ENCODE measurements at places on chromosomes 11 and 22.

DNA sequence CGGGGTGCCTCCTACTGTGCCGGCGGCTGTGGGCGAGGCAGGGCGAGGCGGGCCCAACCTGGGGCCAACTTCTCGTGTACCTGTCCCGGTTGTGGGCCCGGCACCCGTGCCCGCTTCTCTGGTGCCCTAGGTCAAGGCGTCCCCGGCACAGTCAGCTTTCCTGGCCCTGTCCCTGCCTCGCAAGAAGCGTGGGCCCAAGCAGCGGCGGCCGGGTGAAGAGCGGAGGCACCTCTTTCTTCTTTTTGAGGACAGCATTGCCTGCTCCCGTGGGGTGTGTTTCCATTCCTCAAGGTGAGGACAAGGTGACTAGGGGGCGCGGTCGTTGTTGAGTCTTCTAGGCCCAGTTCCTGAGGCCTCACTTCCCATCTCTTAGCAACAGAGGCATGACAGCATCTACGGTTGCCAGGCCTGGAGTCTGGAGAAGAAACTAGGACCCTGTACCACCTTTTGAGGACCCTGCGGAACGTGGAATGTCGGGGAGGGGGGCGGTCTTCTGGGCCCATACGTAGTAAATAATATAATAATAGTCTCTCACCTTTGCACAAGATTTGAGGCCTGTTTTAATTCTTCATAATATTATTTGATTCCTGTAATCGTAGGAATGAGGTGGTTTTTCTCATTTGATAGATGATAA is 418 bp downstream of the ACO2 start:
- DNase-seq: no peak

GRCh38 chr22:28867191-28867590 is 16.2 kb upstream of the ZNRF3 start:
- no peak for DNase-seq

DNA sequence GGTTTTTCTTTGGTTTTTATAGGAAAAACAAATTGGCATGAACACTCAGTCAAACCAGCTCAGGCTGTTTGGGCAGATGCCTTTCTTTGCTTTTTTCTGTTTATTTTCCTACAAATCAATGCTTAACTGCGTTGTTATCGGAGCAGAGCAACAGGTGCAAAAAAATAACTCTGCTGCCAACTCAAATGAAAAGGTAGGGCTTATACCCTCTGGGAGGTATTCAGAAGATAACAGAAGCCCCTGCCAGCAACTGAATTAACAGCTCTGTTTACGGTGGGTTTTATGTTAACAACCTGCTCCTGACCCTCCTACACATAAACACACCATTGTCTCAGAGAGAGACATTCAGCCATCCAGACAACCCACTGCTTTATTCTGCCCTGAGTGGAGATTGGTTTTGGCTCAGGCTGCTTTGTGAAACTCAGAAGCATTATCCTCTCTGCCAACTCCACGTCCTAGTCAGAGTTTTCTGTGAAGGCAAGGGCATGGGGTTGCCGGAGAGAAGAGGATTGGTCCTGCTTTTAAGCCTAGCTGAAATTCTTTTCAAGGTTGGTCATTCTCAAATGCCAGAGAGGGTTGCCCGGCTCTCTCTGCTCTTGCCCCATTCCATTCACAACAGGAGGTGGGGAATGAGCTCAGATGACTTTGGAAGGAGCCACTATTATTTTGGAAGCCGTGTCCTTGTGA is 11.4 kb downstream of the EHF start:
- DNase-seq: peak; percentile 66

GRCh38 chr11:116962108-116962507 is 124.7 kb upstream of the APOA1 start:
- DNase-seq: no peak

DNA sequence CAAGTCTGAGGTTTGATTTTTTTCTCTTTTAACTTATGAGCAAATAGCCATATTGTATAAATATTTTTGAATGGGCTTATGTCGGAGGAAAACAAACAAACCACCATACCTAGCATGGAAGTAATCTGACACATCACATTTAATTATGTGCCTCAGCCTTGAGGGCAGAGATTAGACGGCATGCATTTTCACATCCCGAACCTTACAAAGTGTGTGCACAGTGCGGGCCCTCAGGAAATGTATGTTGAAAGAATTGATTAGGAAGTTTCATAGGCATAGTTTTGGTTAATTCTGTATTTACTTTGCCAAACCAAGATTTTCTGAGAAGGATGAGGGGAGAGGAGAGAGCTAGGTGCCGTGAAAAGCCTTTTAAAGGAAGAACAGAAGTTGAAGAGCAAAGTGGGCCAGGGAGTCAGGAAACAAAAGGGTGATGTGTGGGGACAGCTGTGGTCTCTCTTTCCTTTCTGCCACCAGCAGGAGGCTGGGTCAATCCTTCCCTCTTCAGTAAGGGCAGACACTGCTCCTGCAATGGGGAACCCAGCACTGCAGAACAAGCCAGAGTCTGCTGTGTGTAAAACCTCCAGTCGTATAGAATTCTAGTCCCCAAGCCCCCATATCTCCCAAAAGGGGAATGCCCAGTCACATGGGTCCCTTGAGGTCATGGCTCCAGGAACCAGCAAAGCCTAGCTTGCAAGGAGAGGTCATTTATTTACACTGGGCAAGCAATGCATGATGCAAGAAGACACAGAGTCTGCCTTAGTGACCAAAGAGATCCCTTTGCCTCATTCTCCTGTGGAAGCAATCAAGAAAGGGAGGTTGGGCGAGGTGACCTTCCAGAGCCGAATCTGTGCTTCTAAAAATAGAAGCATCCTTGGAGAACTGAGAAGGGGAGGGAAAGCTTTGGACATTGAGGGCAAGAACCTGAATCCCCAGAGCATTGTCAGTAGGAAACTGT is 71.1 kb upstream of the OLFML1 start:
- DNase-seq: no peak

GRCh38 chr22:50376085-50376651 is 33.0 kb downstream of the PPP6R2 start:
- no peak for DNase-seq

GRCh38 chr11:71097506-71098240 is 154.7 kb downstream of the SHANK2 start:
- DNase-seq: no peak

DNA sequence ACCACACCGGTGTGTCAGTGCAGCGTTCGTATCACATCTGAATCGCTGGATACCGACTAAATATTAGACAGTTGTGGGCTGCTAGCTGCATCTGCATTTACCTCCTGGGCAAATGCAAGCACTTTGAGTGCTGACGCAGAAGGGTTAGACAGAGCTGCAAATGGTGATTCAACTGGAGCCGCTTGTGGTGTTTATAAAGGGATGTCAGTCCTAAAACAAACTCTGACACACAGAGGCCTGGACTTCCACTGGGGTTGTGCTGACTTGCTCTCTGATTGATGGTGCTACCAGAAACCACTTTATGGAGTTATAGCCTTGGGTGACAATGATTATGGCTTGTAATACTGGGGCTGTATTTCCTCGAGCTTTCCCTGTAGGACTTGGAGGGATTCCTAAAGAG is 374.4 kb downstream of the NTM start:
- no peak for DNase-seq

DNA sequence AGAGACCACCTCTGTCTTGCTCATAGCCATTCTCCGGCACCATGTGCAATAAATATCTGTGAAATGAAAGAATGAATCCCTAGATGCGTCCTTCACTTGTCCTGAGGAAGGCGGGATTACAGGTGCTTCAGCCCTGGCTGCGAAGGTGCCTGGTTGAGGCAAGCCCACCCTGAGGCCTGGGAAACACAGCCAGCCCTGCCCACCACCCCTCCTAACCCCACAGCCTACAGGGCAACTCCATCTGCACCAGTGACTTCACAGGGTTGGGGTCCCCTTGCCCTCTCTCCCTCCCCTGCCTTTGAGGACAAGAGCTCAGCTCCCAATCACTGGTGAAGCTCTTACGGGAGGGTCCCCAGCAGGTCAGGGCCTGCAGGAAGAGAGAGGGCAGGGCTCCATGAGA is 17.5 kb upstream of the SCGB1A1 start:
- DNase-seq: no peak

DNA sequence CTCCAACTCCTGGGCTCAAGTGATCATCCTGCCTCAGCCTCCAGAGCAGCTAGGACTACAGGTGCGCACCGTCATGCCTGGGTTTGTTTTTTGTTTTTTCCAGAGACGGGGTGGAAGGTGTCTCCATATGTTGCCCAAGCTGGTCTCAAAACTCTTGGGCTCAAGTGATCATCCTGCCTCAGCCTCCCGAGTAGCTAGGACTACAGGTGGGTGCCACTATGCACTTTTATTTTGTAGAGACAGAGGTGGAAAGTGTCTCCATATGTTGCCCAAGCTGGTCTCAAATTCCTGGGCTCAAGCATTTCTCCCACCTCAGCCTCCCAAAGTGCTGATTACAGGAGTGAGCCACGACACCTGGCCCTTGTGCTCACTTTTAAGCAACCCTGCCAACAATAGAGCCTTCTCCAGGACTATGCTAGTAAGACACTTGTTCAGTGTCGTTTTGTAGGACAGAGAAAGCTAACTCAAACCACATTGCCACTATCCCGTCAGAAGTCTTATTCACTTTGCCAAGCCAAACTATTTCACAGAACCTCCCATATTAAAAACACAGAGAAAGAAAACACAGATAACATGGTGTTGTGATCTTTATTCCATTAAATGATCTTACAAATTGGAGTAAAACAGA is 9.4 kb upstream of the PLAAT3 start:
- DNase-seq: no peak

- DNase-seq: no peak
These were observed 2.5 kb upstream of the IGLL5 start for GRCh38 chr22:22884888-22885840.

GRCh38 chr22:23399367-23400285 is 180.5 kb downstream of the IGLL1 start:
- no peak for DNase-seq

DNA sequence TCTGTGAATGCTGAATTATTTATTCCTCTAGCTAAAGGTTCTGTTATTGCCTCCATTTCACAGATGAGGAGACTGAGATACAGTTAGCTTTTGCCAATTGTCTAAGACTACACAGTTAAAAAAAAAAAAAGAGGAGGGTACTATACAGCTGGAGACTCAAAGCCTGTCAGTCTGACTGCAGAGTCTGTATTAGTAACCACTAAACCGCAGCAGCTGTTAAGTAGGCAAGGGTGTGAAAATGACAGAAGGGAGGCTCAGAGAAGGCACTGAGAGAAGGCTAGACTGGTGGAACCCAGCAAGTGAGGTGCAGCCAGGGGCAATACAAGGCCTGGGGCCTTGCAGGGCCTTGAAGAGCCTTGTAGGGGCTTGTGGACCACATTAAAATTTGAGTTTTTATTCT is 181.2 kb downstream of the CSNK2A3 start:
- no peak for DNase-seq

GRCh38 chr22:46913351-46913750 is 150.9 kb downstream of the TBC1D22A start:
- no peak for DNase-seq

GRCh38 chr11:72585762-72586311 is 88.4 kb downstream of the PDE2A start:
- peak; percentile 18 for DNase-seq

GRCh38 chr11:14127679-14128078 is 165.2 kb downstream of the SPON1 start:
- DNase-seq: no peak

DNA sequence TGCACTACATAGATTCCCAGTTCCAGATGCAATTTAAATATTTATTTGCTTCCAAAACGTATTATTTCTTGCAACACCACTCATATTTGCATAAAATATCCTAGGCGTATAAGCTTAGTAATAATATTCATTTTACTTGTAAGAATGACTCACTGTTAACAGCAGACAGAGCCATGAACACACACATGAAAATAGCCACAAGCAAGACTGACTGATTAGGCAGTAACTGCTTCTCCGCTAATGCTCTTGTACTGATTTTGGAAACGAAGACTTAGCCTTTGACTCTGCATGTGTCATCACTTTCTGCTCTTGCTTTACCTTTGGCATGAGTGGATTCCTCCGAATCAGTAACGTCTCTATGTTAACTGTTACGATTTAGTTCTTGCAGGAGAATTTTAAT is 6.0 kb downstream of the OR10Q1 start:
- DNase-seq: no peak

GRCh38 chr22:35889071-35889470 is 139.6 kb downstream of the RBFOX2 start:
- no peak for DNase-seq

DNA sequence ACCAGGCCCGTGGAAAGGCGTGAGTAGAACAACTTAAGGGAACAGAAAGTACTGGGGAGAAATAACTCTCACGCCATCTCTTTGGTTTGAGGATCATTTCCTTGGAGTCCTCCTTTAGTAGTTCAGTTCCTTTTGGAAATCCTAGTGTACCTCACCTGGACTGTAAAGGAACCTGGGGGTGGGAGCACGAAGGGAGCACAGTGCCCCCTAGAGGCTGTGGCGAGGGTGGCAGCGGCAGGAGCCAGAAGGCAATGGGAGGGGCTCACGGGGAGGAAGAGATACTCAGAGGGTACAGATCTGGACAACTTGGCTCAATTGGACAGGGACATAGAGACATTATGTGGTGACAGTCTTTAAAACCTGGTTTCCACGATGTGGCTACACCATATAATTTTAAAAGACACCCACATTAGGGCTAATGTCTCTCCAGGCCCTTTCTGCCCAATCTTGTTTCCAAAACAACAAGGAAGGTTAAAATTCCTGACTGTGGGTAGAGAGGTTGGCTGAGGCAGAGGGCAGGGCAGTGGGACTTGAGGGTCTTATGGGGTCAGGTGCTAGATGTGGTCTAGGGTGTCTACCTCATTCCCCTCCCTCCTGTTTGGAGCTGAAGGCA is 87.0 kb downstream of the CSNK2A3 start:
- DNase-seq: peak; percentile 11

DNA sequence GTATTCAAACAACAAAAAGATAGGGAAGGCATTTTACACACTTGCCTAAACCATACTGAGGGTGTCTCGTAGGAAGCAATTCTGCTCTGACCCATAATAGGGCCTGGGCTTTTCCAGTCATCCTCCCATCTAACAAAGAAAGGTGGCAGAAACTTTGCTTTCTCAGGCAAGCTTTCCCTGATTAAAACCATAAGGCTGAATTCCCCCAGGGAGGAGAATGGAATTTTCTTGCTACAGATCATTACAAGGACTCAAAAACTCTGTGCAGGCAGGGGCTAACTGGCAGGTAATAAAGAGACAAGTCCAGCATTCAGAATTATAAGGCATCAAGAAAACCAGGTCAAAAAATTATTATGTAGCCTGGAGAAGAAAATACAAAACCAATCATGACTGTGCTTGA is 90.4 kb downstream of the RBFOX2 start:
- DNase-seq: no peak

Data from hippocampal formation (tissue), 2 donors.